ENCODE measurements at places on chromosomes 4 and X.
A peak's percentile ranks its signal among the peaks of the same experiment; 100 is the strongest.

GRCh38 chrX:143623657-143624056 is 12.2 kb downstream of the SLITRK4 start:
- DNase-seq = no peak

GRCh38 chr4:14800977-14801376 is 201.3 kb upstream of the CPEB2 start:
- no peak for DNase-seq

- peak; percentile 23 for DNase-seq
Measured at GRCh38 chr4:159042097-159042605, 60.7 kb upstream of the RAPGEF2 start.

- no peak for DNase-seq
Measured at GRCh38 chr4:164997324-164997723, 19.9 kb upstream of the TRIM61 start.

- DNase-seq = no peak
Measured at GRCh38 chrX:46551494-46552128, 6.4 kb upstream of the ZNF674 start.

DNA sequence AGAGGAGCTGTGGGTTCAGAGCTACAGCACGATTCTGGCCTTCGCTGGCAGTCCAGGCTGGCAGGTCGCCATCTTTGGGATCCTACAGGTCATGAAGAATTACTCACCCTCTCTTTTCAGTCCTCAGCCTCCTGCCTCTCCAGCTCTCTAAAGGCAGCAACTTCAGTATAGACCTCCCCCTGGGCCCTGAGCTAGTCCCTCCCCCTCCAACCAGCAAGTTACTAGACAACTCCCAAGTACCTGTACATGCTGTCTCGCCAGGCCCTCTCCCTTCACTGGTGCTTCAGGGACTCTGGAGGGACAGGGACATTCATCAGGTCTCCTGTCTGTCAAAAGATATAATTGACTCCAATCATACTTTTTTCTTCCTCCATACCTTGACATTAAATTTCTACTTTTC is at the start of gene GPR119:
Gene GPR119 (minus strand): TSS at position 155 of the 400 bp plus-strand sequence. CDS start 227 bp downstream, outside the sequence.
- DNase-seq = no peak

DNA sequence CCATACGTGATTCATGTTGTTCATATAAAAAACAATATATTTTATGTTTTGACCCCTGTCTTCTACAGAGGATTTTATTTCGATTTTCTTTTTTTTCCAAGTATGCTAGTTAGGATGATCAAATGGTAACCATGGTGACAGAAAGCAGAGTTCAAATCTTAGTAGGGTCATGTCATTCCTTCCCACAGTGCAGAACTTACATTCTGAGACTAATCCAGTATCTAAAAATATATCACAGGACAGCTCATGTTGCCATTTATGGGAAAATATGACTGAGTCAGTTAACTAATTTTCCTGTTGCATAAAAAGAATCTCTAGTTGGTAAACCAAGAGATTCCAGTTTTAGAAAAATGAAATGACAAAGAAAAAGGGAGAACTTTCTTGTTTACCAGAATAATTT is 209.5 kb downstream of the PARM1 start:
- DNase-seq = no peak

DNA sequence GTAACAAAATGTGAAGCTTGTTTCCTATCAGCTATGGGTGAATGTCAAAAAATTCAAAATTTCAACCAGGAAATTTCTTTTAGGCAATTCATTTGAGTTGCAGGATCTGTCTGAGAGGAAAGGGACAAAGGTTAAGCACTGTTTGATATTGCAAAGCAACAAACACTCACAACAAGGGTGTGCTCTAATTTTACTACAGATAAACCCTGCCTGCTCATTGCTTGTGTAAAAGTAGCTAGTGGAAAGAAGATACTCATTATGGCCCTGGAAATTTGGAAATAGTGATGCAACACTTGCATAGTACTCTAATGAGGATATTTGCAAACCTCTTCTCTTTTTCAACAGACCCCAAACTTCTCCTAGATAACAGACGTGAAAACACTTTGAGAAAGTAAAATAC is 27.1 kb downstream of the FAM47E start:
- DNase-seq = no peak

- no peak for DNase-seq
Measured at GRCh38 chrX:3252744-3253143, 93.7 kb downstream of the MXRA5 start.

DNA sequence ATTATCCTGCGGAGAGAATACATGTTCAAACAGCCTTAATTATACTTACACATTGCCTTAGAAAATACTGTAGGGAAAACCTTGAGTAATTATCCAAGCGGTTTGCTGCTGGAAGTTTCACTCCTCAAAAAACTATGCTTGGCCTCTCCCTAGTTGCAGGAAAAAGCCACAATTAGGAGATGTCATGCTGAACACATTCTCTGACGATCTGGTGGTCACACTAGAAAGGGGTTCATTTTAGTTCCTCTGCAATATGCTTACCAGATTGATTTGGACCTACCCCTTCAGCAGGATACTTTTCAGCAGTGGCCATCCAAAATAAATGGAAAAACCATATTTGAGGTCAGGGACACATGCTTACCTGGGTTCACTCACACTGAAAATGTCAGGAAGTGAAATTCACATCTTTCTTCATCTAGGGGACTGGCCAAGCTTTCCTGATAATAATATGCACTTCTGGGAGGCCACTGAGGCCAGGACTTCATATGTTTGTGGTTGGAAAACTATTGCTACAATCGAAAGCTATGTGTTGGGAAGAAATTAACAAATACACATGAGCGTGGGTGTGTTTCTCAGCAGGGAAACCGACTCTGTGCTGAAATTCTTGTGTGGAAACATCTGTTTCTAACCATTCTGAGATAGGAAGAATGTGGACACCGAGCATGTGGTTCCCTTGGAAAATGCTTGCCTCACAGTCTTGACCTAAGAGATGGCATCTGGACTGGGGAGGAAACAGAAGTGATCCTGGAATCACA is 68.8 kb downstream of the ATXN3L start:
- no peak for DNase-seq

DNA sequence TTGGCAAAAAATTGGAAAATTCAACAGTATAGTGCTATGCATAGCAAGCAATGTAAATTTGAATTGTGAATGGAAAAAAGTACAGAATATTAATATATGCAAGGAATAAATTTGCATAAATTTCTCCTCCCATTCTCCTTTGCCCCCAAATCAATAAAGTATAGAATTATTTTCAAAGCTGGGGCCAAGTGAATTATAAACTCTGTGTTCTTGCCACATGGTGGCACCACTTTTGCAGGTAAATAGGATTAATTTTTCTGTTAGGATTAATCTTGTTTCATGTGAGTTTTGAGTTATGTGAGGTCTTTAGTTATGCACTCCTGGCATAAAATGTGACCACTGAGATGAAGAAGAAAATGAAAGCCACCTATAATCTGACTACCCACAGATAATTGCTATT is 19.9 kb downstream of the COPS4 start:
- peak; percentile 35 for DNase-seq

- DNase-seq = no peak
Measured at GRCh38 chr4:110142461-110142860, 56.0 kb downstream of the ELOVL6 start.

GRCh38 chrX:13952581-13952980 is 77.1 kb downstream of the GEMIN8 start:
- DNase-seq = no peak

GRCh38 chr4:4438891-4439290 is 52.0 kb downstream of the NSG1 start:
- DNase-seq = no peak

DNA sequence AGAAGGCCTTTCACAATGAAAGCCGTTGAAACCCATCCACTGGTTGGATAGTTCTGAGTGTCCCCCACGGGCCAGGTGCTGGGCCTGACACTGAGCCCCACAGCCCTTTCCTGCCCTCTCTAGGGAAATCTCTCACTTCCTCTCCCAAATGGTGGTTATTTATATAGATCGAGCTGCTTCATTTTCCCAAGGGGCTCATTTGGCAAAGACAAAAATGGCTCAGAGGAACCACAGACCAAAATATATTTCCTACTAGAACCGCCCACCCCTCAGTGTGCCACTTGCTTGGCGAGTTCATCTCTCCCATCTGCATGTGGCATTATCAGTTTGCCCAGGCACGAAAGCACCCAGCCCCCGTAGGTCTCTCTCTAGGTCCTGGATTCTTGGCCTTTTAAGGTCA is 53.3 kb upstream of the STIM2 start:
- no peak for DNase-seq

DNA sequence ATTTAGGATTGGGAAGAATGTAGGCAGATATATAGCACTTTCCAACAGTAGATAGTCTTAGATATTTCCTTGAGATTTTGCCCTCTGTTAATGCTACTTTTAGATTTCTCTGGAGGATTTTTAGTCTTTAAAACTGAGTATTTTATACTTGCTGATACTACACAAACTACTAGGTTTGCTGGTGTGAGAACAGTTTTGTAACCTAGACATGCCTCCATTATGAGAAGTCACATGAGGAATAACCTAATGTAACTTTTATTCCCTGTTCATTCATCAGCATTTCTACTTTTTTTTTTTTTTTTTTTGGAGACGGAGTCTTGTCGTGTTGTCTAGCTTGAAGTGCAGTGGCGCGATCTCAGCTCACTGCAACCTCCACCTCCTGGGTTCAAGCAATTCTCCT is 137.2 kb downstream of the RAPGEF2 start:
- no peak for DNase-seq

GRCh38 chrX:136147315-136147901 is at the start of gene FHL1:
Gene FHL1, plus strand, starts transcription at chrX:136147533.
- DNase-seq = peak; percentile 59

DNA sequence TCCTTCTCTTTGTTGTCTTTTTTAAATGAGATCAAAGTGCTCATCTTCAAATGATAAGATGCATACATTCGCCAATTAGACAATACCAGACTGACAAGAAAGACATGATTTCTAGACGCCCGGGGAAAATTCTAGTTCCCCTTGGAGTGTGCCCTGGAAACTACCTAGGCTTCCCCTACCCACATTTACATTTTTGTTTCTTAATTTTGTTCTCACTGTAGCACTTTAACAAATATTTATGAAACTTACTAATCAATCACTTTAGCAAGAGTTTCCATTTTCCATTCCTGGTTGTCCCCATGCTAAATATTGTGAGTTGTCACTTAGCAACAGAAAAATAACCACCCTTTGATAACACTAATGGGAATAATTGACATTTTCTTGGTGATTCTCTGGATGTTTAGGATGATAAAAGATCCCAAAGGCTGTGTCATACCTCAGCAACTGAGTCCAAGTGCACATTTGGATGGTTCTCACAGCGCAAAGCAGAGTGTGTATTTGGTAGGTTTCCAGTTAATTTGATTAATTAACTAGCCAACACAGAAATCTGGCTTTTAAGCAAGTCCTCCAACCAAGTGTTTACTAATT is 69.6 kb downstream of the FGFBP1 start:
- no peak for DNase-seq

DNA sequence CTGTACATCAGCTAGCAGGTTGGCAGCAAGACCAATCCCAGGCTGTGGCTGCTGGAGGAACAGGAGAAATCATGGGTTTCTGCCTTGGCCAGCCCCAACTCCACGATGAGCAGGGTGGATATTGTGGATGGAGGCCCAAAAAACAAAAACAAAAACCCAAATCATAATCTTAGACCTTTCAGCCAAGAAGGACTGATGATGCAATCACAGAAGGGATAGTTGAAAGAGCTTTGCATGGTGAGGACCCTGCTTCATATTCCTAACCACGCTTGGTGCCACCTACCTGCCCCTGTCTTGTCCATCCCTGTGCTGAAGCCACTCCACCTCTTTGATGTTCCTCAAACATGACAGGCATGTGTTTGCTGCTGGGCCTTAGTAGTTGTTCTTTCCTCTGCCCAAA is 68.8 kb upstream of the CT45A1 start:
- DNase-seq = no peak

DNA sequence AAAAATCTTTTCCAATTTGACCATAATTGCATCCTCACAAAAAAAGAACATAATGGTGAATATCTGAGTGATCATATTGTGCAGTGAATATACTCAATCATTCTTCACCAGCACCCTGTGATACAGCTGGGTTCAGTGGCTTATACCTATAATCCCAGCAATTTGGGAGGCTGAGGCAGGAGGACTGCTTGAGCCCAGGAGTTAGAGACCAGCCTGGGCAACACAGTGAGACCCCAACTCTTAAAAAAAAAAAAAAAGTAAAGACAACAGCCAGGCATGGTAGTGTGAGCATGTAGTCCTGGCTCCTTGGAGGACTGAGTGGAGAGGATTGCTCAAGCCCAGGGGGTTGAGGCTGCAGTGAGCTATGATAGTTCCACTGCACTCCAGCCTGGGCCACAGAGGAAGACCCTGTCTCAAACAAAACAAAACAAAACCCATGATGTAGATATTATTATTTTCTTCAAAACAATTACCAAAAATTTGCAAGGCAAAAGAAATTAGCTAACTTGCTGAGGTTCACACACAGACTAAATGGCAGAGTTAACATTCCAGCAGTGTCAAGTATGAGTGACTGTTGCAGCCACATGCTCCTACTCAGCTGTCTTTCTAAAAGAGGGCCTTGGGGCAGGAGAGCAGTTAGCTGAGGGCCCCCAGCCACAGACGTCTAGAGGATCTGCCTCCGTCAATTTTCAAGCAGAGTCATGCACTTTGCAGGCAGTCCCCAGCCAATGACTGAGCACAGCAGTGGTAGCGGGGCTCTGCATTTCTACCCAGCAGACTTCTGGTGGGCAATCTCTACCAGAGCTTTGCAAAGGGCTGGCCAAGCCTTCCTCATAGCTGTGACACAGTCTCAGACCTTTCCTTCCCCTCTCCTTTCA is 33.4 kb downstream of the ADGRA3 start:
- DNase-seq = no peak

DNA sequence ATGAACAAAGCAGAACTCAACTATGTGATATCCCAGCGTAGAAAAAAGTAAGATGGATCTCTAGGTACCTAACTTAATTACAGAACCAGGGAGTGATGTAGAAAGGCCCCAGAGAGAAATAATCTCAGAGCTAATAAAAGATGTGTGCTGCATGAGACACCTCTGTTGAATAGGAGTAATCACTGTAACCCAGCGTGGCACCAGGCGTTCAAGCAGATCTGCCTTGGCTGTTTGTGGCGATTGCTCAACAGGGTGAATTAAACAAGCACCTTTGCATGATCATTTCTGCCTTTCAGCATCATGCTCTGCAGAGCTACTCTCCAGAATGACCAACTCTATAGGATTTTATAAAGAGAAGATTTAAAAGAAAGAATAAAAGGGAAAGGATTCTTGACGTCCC is 81.7 kb upstream of the KCNIP4 start:
- DNase-seq = no peak

GRCh38 chr4:190014771-190015537 is 12.1 kb downstream of the FRG2 start:
- peak; percentile 21 for DNase-seq

DNA sequence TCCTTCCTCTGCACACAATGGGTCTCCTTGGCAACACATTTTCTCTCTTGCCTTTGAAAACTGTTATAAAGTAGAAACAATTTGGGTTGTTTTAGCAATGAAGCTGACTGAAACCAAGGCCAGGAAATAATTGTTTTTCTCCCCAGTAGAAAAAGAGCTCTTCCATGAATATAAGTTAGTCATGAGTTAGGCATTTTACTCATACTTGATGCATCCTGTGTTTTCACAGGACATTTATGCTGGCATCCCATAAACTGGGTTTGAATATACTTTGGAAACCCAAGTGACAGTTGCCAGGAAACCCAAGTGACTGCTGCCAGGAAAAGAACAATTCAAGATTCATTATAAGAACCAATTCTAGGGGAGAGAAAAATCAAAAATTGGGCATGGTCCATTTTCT is 128.6 kb upstream of the NPY2R start:
- DNase-seq = no peak

GRCh38 chr4:113112338-113112978 is 63.0 kb downstream of the ANK2 start:
- DNase-seq = no peak

GRCh38 chrX:77918568-77918967 is 8.1 kb downstream of the ATP7A start:
- no peak for DNase-seq

Data from GM13976 (cell line).